ENCODE measurements at places on chromosomes 6 and 20. TPM values are rescaled to one million over a fixed set of nuclear protein-coding genes. Genes with fewer than 3 reads are reported as not detected.

The MRPS18A gene
- total RNA-seq, result 47.0 TPM

The UBD gene
- total RNA-seq, result not detected

The GABRR1 gene
- total RNA-seq, result not detected

The TNFRSF6B gene
- total RNA-seq, result 1.1 TPM

GRCh38 chr6:79334674-79335073, 100.2 kb upstream of the HMGN3 start:
- H3K27ac ChIP-seq, result no peak overlapping the region
- H3K36me3 ChIP-seq, result no peaks in the 10 kb centered on the region
- H3K27me3 ChIP-seq, result no peaks in the 10 kb centered on the region
- H3K4me3 ChIP-seq, result no peak overlapping the region
- no peaks in the 10 kb centered on the region for H3K4me1 ChIP-seq
- DNase-seq, result no peak

GRCh38 chr6:18579869-18580268, 192.7 kb downstream of the RNF144B start:
- no peak overlapping the region for H3K4me3 ChIP-seq
- no peaks in the 10 kb centered on the region for H3K36me3 ChIP-seq
- H3K4me1 ChIP-seq, result no peaks in the 10 kb centered on the region
- no peaks in the 10 kb centered on the region for H3K27me3 ChIP-seq
- no peak for DNase-seq

DNA sequence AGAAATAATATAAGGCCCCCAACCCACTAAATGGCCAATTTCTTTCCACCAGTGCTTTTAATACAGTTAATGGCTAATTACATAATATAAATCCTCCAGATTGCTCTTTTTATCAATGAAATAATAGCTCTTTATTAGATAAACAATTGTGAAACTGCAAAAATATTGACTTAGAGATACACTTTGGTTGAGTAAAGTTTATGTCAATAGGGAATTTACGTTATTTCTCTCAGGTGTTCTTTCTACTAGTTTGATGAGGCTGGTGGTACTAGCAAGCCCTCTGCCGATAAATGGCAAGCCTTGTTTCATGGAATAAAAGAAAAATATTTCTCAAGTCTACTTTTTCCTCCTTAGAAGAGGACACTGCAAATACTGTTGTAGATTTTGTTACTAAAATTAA, 18.9 kb downstream of the RFX6 start:
- no peaks in the 10 kb centered on the region for H3K4me1 ChIP-seq
- no peaks in the 10 kb centered on the region for H3K36me3 ChIP-seq
- H3K27ac ChIP-seq, result no peak overlapping the region
- H3K27me3 ChIP-seq, result no peaks in the 10 kb centered on the region
- no peak for DNase-seq
- no peak overlapping the region for H3K4me3 ChIP-seq

DNA sequence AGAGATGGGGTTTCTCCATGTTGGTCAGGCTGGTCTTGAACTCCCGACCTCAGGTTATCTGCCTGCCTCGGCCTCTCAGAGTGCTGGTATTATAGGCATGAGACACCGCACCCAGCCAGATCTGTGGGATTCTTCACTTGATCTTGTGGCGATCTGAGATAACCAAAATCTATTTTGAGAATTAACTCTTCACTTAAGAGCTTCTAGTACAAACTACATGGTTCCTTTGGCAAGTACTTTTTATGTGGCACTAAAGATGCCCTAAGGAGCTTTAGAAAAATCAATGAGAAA, 37.8 kb upstream of the TFB1M start:
- no peak overlapping the region for H3K27ac ChIP-seq
- no peak overlapping the region for H3K4me3 ChIP-seq
- H3K27me3 ChIP-seq, result no peaks in the 10 kb centered on the region
- DNase-seq, result no peak
- H3K36me3 ChIP-seq, result no peaks in the 10 kb centered on the region

GRCh38 chr6:4870821-4871494, 94.8 kb downstream of the CDYL start:
- H3K4me3 ChIP-seq, result no peak overlapping the region
- no peak overlapping the region for H3K27ac ChIP-seq
- DNase-seq, result peak; percentile 15
- H3K36me3 ChIP-seq, result no peaks in the 10 kb centered on the region
- no peaks in the 10 kb centered on the region for H3K27me3 ChIP-seq

GRCh38 chr6:109239651-109240321, 142.5 kb downstream of the CD164 start:
- no peak for DNase-seq
- H3K4me3 ChIP-seq, result no peak overlapping the region
- H3K27ac ChIP-seq, result no peak overlapping the region

DNA sequence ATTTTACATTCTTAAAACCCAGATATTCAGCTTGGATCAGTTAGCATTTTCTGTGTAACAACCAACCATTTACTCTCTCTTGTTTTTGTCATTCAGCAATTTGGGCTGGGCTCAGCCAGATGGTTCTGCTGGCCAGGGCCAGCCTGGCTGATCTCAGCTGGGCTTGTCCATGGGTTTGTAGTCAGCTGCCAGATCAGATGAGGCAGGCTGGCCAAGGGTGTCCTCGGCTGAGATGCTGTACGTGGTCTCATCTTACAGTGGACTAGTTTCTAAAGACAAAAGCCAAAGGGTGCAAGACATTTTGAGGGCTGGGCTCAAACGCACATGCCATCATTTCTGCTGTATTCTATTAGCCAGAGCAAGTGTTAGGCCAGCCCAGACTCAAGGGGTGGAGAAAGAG, 16.0 kb upstream of the FAM210B start:
- peaks cover 25% of the 10 kb centered on the region for H3K27me3 ChIP-seq
- no peak overlapping the region for H3K4me3 ChIP-seq
- H3K36me3 ChIP-seq, result no peaks in the 10 kb centered on the region

DNA sequence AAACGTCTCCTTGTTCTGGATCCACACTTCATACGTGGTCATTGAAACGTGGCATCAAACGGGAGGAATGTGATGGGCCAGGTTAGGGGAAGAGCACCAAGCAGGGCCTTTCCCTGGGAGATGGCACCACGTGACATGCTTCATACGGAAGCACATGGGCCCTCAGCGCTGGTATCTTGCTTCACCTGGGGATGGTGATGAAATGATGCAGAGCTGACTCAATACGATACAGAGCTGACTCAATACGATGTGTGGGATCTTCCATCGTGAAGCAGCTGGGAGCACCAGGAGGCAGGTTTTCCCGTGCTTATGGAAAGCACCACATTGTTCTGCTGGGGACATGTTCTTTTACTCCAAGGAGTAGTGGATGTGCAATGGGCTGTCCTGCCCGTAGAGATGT, 22.5 kb upstream of the TAGAP start:
- H3K4me3 ChIP-seq, result no peak overlapping the region
- no peaks in the 10 kb centered on the region for H3K4me1 ChIP-seq
- DNase-seq, result no peak
- H3K27me3 ChIP-seq, result peaks cover 44% of the 10 kb centered on the region
- no peak overlapping the region for H3K27ac ChIP-seq

GRCh38 chr20:63574156-63574828, at the start of gene HELZ2:
HELZ2 (minus strand) TSS chr20:63574239; CDS start chr20:63572385, 1,854 bp downstream.
- no peaks in the 10 kb centered on the region for H3K27me3 ChIP-seq
- peak within 1 kb of the TSS; percentile 85 for H3K4me3 ChIP-seq
- peaks cover 10% of the 10 kb centered on the region for H3K4me1 ChIP-seq

DNA sequence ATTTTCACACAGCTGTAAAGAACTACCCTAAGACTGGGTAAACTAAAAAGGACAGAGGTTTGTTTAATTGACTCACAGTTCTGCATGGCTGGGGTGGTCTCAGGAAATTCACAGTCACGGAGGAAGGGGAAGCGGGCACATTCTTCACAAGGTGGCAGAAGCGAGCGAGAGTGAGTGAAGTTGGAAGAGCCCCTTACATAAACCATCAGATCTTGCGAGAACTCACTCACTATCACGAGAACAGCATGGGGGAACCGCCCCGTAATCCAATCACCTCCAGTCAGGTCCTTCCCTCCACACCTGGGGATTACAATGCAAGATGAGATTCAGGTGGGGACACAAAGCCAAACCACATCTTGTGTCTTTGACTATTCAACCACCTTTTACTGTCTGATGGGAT, 700.5 kb downstream of the TENT5A start:
- H3K4me1 ChIP-seq, result no peaks in the 10 kb centered on the region
- no peak overlapping the region for H3K4me3 ChIP-seq
- no peak for DNase-seq
- H3K36me3 ChIP-seq, result no peaks in the 10 kb centered on the region
- H3K27ac ChIP-seq, result no peak overlapping the region
